ENCODE measurements at places on chromosomes 5 and 9.

- DNase-seq, result no peak
These were observed 91.1 kb downstream of the ENC1 start for GRCh38 chr5:74549384-74549783.

GRCh38 chr5:180824630-180825476 lies 22.2 kb upstream of the MGAT1 start:
- DNase-seq, result no peak

- no peak for DNase-seq
These were observed 125.0 kb upstream of the LPCAT1 start for GRCh38 chr5:1648806-1649205.

GRCh38 chr5:173498286-173498685 lies 118.2 kb downstream of the BOD1 start:
- DNase-seq, result no peak

DNA sequence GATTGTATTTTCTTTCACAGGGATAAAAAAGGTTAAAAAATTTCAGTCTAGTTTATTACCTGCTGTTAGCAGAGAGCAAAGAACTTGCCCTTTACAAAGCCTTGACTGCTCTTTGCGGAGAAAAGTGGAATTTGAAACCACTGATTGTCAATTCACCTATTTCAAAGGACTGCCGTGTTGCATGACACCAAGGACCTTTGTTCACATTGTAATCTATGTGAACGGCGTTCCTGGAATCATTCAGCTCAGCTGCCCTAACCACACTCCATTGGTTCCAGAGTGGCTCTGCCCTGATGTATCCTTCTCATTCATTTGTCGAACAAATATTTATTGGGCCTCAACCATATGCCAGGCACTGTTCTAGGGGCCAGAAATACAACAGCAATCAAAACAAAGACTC lies 377.5 kb upstream of the RFX3 start:
- no peak for DNase-seq

GRCh38 chr9:129834489-129835127 lies 467 bp downstream of the C9orf78 start:
- no peak for DNase-seq

Measured in HEK293T (cell line).